Stimulated activated CD4-positive, alpha-beta T cell treated with anti-CD3 and anti-CD28 coated beads, Interleukin-12 subunit alpha, Interleukin-12 subunit beta, amount 100 ng/mL, for 24 hours (primary cell): ENCODE measurements at places on chromosomes 3 and 15.

DNA sequence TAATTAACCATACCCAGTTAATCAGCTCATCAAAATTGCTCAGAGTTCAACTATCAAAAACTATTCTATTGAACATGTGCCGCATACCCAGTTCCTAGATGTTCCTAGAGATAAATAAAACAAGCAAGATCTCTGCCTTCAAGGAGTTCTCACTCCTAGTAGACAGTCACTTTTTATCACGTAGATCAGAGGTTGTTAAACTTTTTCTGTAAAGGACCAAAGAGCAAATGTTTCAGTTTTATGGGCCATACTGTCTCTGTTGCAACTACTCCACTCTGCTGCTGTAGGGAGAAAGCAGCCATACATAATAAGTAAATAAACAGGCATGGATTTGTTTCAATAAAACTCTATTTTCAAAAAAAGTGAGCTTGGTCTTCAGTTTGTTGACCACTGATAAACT is 7.9 kb downstream of the FBN1 start:
- no peak for DNase-seq

- DNase-seq = no peak
Measured at GRCh38 chr3:140053794-140054193, 118.8 kb downstream of the CLSTN2 start.

DNA sequence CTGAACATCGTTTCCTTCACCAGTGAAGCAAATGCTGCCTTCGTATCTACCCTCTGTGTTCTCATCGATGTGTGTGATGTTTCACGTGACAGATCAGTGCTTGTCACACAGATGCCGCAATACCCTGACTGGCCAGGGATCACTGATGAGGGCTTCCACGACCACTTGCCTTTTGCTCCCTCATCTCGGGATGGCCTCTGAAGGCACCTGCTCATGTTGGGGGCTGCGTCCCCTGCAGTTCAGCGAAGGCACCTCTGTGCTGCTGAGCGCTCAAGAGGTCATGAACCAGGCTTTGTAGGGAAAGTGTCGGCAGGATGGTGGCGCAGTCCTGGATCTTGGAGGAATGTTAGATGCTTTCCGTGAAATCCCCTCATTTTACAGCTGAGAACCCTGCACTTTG is 79.2 kb upstream of the KLF13 start:
- no peak for DNase-seq

DNA sequence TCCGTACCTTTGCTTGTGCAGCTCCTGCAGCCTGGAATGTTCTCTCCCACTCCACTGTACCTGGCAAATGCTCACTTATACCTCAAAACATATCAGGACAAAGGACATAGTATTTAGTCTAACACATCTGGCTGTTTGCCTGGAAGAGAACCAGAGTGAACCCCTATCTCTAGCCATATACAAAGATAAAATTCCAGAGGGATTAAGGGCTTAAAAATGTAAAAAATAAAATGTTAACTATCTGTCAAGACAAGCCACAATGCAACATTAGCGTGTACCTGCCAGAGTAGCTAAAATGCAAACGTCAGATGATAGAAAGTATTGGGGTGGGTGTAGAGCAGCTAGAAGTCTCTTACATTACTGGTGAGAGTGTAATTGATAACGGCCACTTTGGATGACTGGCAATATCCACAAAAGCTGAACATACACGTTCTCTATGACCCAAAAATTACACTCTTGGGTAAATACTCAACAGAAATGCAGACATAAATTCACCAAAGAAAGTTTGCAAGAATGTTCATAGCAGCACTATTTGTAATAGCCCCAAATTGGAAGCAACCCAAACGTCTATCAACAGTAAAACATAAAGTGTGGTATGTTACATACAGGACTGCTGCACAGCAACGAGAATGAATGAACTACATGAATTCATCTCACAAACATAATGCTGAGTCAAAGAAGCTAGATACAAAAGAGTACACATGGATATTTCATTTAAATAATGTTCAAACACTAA is 18.2 kb upstream of the ADPGK start:
- DNase-seq = no peak

DNA sequence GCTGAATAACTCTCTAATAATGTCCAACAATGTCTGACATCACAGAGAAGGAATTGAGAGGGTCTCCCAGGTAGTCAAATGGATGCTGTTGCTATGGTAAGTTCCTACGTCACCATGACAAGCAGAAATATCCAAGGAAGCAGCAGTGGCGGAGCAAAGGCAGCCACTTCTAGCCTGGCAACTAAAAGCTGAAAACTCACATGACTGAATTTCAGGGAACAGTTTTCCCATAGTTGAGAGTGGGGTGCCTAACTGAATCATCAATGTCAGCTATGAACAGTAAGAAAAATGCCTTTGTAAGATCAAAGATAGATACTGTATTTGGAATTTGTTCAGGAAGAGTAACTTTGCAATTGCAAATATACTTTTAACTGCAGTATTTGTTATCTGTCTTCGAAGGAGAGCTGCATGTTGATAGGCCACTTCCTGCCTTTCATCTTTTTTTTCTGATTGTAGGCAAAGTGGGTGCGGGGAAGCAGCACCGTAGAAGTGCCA is 161.7 kb downstream of the BBX start:
- DNase-seq = no peak

DNA sequence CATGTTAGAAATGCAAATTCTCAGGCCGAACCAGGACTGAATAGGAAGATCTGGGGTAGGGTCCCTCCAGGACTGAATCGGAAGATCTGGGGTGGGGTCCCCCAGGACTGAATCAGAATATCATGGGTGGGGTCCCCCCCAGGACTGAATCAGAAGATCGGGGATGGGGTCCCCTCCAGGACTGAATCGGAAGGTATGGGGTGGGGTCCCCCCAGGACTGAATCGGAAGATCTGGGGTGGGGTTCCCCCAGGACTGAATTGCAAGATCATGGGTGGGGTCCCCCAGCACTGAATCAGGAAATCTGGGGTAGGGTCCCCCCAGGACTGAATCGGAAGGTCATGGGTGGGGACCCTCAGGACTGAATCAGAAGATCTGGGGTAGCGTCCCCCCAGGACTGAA is 48.2 kb upstream of the TNK2 start:
- DNase-seq = no peak

DNA sequence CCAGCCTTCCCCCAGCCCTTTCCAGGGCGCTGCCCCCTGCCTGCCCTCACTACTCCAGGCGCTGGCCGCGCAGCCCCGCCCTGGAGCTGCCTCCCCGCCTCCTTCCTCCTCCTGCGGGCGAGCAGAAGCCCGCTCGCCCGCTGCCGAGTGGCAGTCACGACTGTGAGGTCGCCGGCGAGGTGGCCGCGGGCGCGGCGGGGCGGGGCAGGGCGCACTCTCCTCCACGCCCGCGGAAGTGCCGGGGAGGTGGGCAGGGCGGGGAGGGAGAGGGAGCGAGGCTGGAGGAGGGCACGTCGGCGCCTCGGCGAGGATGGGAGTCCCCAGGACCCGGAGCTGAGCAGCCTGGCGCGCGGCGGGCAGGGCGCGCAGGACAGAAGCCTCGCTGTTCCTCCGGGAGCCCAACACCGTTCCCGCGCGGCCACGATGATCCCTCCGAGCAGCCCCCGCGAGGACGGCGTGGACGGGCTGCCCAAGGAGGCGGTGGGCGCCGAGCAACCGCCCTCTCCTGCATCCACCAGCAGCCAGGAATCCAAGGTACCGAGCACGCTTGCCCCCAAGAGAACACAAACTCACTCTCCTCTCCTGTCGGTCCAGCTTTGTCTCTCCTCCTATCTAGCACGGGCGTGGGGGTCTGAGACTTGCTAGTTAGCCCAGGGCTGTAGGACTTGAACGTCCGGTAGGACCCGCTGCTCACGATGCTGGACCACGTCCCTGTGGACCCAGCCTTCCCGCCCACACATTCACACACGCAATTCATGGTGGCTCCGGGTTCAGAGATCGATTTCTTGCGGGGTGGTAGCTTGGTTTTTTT is at the start of gene STAC:
TSS of gene STAC (plus strand) at position 284 of the 811 bp plus-strand sequence. CDS start at position 424, 140 bp downstream.
- no peak for DNase-seq

DNA sequence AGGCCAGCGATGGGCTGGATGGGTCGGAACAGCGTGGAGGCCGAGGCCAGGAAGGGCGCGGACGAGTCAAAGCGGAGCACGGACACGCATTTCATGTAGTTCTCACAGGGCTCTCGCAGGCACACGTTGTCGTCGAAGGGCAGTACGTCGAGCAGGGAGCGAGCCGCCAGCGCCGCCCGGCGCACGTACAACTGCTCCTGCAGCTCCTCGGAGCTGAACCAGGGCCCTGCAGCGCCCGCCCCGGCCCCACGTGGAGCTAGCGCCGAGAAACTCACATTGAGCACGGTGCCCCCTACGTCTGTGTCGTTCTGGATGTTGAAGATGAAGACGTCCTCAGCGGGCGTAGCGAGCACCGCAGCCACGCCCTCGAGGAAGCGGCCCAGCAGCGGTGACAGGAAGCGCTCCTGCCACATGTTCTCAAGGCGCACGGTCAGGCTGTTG is 5.8 kb downstream of the CELSR3 start:
- no peak for DNase-seq

GRCh38 chr15:59885832-59886231 is 118.3 kb upstream of the FOXB1 start:
- DNase-seq = no peak

GRCh38 chr3:49015072-49015471 is 3.3 kb downstream of the DALRD3 start:
- no peak for DNase-seq

DNA sequence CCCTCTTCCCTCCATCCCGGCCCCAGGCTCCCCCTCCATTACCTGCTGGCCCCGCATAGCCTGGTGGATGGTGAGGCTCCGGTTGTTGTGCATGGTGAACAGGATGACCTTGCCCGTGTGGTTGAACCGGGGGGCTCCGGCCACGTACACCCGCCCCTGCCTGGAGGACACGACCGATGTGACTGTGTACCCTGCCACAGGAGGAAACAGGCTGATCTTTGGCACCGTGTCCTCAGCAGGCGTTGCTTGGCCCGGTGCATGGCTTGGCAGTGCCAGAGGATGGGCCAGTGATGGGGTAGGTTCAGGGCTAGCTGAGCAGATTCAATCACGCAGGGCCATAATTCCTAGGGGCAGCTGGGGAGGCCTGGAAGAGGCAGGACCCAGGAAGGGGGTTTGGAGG is 58.1 kb downstream of the FEM1B start:
- no peak for DNase-seq

DNA sequence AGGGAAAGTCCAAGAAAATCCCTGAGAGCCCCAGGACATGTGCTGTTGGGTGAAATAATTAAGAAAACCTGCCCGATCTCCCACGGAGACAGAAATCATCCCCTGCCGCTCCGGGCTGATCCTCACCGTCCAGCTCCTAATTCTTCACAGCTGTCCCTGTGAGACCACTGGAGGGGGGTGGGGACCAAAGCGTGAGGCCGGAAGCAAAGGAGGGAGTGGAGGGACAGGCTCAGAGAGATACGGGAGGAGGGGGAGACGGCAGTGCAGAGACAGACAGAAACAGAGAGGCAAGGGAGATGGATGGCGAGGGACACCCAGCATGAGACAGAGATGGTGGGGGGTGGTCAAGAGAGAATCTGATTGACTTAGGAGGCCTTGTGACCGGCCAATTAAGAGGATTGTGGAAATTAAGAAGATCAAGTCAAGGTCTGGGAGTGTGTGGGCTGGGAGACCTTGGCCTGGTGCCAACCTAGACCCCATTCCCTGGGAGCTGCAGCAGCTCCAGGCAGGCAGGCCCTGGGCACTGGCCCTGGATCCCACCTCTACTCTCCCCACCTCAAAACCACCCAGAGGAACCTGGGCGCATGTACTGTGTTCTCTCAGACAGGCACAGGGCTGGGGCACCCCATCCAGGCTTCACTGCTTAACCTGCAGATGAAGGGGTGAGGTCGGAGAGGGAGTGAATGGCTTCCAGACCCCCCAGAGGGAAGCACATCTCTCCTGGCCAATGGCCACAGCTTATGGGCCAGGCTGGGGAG is 113.2 kb upstream of the ALDH1A3 start:
- DNase-seq = no peak

DNA sequence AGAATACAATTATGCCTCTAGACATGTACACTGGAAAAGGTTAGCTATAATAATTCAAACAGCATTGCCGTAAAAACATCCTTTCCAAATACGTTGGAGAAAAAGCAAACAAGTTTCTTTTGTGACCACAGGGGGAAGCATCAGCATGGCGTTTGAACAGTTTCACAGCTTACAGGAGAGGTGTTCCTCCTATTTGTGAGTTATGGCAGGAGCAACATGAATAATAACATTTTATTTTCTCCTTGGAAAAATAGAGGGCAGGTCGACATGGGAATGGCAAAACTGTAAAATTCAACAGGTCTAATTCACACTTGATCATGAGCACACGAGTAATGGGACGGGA is 39.7 kb upstream of the GADL1 start:
- DNase-seq = no peak

GRCh38 chr15:81087066-81087465 is 47.0 kb upstream of the CFAP161 start:
- no peak for DNase-seq

DNA sequence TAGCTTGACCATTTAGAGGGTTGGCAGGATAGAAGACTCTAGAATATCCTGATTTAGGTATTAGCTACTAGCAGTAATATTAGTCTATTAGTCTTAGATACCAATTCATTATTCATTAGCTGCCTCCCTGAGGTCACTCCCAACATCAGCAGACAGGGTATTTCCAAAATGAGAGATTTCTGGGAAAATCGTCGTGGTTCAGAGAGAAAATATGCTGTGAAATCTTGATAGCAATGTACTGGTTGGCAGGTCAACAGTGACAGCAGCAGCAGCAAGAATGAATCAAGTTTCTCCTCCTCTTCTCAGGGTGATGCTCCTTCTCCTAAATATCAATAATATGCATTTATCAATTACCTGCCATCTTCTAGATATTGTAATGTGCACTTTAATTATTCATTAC is 41.3 kb upstream of the ROBO1 start:
- DNase-seq = no peak

DNA sequence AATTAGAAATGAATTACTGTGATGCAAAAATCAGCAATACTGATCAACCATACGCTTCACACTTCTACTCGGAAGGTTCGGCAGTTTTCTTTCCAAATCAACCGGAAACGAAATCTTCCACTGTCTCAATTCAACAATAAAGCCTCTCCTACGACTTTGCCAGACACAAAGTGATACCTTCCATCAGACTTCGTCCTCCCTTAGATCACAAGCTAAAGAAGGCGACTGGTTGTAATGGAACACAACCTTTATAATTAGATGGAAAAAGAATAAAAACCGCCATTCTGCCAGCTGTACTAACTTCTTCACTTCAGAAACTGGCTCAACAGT is 618 bp downstream of the PARL start:
- DNase-seq = no peak

- no peak for DNase-seq
Measured at GRCh38 chr3:72272356-72272755, 487.4 kb upstream of the PROK2 start.

DNA sequence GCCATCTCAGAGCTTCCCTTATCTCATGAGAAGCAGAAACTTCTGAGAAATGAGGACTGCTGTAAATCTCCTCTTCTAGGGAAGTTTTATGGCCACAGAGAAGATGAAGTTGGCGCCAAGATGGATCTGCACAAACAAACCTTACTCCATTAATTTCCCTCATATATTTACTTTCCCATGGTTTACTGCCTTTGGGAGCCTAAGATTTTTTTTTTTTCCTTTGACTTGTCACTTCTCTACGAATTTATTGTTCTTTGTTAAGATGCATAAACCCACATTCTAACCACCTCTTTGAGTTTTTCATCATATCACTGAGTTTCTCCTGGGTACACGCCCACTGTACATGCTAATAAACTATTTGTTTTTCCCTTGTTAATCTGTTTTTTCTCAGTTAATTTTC is 21.5 kb upstream of the NPTN start:
- DNase-seq = no peak

GRCh38 chr15:100890850-100891249 is 11.2 kb downstream of the ALDH1A3 start:
- no peak for DNase-seq
